ENCODE measurements at places on chromosomes 7 and 10.

DNA sequence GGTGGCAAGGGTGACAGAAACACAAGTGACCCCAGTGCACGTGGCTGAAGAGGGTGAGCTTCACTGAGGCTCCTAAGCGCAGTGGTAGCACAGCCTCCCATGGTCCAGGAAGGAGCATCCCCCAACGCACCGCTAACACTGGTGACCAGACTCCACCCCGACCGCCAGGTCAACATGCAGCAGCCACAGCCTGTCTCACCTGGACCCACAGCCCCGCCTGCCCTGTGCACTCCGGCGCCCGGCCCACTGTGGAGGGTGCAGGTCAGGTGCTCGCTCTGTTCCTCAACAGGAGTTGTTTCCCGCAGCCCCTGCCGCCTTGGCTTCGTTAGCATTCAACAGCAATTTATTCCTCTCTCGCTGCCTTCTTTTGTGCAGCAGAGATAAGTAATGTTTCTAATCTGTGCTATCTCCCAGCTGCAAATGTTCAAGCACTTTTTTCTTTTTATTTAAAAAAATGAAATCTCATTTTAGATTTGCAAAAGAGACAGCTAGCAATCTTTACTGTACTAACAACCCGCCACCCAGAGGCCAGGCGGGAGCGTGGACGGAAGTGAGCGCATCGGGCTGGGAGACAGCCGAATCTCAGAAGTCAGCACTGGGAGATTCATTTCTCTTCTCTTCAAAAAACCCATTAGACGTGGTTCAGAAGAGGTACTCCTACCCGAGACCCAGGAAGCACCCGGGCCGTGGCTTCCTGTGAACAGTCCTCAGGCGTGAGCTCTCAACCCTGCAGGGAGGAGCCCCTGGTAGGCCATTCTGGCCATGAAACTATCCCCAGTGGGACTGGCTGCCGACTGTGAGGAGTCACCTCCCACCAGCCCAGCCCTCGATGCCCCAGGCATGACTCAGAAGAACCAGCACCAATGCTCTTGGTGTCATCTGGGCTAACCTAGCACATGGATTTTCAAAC, 133.4 kb downstream of the MAD1L1 start:
- peak; percentile 15 for DNase-seq

- no peak for DNase-seq
Observed at GRCh38 chr7:152120210-152120609, 94.7 kb downstream of the GALNT11 start.

GRCh38 chr7:38000272-38000671, 79.8 kb downstream of the EPDR1 start:
- no peak for DNase-seq

- no peak for DNase-seq
Observed at GRCh38 chr7:124722292-124722691, 43.3 kb downstream of the GPR37 start.

DNA sequence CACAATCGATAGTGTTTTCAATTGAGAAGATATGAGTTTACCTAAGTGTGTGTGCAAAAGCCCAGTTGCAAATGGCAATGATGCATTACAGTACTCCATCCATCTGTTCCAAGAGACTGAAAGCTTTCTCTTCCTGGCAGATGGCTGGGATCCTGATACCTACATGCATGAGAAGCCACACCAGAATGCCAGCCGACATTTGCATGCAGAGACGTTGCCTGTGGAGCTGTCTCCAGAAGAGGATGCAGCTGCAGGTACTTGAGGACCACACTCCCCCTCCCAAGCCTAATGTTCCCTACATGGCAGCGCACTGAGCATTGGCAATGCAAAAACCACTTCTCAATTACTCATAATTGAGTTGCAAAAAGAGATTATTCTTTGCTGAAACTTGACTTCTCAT, 332.1 kb downstream of the WDR11 start:
- no peak for DNase-seq

DNA sequence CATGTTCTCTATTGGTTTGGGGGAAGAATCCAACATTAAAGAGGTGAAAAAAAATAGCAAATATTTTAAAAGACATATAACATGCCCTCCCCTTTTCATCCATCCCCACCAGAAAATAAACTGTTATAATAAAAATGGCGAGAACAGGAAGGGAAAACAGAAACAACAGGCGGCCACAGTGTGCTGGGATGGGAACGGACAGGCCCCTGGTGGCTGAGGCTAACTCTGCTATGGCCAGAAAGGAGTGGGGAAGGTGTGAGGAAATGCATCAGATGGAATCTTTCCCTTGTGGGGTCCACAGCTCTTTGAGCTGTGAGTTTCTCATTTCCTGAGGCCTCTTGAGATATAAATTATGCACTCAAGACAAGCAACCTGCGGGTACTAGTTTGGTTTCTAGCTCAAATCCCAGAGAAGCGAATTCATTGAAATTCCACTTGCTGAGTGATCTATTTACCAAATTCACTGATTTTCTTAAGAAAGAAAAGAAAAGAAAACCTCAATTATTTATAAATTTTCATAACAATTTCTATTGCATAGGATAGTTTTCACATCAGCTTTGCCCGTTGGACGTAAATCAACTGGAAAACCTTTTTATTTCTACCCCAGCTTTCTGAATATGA, 139.5 kb downstream of the BMPER start:
- no peak for DNase-seq

DNA sequence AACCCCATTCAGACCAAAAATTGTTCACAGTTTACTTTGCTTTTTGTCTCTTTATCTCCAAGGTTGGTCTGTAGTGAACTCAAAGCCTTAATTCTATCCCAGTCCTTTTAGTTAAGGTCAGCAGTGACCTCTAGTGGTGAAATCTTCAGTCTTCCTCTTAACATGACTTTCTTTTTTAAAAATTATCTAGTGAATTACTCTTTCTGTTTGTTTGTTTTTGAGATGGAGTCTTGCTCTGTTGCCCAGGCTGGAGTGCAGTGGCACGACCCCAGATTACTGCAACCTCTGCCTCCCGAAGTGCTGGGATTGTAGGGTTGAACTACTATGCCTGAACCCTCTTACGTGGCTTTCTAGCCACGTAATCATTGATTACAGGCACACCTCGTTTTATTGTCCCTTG, 25.0 kb downstream of the ZNF487 start:
- DNase-seq = no peak

DNA sequence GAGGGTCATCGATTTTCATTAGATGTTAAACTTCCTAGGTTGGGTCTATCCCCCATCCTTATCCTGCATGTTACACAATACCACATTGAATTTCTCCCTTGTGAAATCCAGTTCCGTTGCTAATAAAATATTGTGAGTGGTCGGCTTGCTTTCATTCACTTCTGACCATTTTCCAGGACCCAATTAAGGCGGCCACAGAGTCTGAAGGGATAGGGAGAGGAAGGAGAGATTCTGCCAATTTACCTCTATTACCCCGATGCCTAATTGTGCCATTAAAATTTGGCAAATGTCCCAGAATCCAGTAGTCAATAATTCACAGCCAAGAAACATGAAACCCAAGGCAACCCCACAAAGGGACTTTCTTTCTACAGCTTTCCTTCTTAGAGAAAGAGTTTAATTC, 129.9 kb downstream of the IPMK start:
- DNase-seq = no peak

- no peak for DNase-seq
Observed at GRCh38 chr7:82562716-82563404, 119.3 kb upstream of the CACNA2D1 start.

Data from activated T-cell treated with anti-CD3 and anti-CD28 coated beads for 4 hours (primary cell).